Activated CD4-positive, alpha-beta memory T cell treated with anti-CD3 and anti-CD28 coated beads, Interleukin-2, amount 10 ng/mL, durations not matched to agents 7 days and 5 days (primary cell): ENCODE measurements at places on chromosomes 13 and 19. TPM values are rescaled to one million over a fixed set of nuclear protein-coding genes. Genes with fewer than 3 reads are reported as not detected.

- H3K27me3 ChIP-seq, result peaks cover 4% of the 10 kb centered on the region
- H3K27ac ChIP-seq, result no peak overlapping the region
Observed at GRCh38 chr19:45307361-45307760, 15.3 kb downstream of the CKM start.

DNA sequence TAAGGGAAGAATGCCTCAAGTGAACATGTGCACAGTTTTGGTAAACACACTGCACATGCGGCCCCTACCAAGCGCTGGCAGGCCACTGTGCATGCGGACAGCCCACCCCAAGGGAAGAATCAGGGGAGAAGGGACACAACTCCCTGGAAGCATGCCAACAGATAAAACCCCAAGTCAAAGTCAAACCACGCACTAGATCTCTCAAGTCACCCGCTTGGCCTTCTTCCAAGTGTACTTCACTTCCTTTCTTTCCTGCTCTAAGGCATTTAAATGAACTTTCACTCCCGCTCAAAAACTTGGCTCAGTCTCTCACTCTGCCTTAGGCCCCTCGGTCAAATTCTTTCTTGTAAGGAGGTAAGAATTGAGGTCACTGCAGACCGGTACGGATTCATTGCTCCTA, 4.6 kb upstream of the RFXAP start:
- H3K36me3 ChIP-seq, result no peaks in the 10 kb centered on the region
- H3K27me3 ChIP-seq, result peaks cover 42% of the 10 kb centered on the region
- DNase-seq, result no peak

DNA sequence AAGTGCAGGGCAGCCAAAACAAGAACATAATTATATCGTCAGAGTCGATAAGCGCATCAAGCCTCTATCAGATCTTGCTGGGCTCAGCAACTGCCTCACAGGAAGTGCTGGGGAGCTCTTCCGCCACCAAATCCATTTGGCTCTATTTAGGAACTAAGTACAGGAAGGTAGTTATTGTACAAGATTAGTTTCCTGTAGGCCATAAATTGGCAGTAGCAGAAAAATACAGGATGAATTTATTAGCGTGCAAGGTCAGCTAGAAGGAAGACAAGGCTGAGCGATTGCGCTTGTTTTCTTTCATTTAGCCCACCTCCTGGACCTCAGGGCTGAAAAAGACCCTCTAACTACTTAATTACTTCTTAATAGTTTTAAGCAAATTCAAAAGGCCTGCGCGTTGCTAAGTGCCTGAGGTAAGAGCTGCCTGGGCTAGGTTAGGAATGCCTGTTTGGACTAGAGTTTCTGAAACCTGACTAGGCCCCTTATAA, 118.5 kb downstream of the IRS2 start:
- no peak overlapping the region for H3K27ac ChIP-seq
- DNase-seq, result no peak
- no peaks in the 10 kb centered on the region for H3K4me1 ChIP-seq
- no peak overlapping the region for H3K4me3 ChIP-seq
- H3K36me3 ChIP-seq, result no peaks in the 10 kb centered on the region

DNA sequence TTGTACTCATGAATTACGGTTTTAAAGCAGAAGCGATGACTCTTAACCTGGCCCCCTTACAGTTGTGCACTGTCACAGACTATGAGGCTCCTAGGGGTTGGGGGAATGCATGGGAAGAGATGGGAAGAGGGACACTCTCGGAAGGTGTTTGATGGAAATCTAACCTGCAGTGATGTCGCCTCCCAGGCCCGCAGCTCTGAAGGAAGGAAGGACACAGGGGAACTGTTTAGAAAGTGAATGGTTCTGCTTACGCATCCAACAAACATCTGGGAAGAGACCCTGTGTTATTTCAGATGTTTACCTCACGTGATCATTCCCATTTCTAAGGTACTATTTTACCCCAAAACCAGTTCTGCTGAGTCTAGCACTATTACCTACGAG, 48.0 kb upstream of the SLC7A9 start:
- H3K36me3 ChIP-seq, result peaks cover 3% of the 10 kb centered on the region
- no peak overlapping the region for H3K27ac ChIP-seq
- no peak for DNase-seq
- H3K4me3 ChIP-seq, result no peak overlapping the region

- no peaks in the 10 kb centered on the region for H3K4me1 ChIP-seq
- no peak overlapping the region for H3K4me3 ChIP-seq
Observed at GRCh38 chr13:74675182-74675581, 541.0 kb upstream of the KLF12 start.

- H3K27ac ChIP-seq, result no peak overlapping the region
- H3K36me3 ChIP-seq, result no peaks in the 10 kb centered on the region
- peaks cover 18% of the 10 kb centered on the region for H3K4me1 ChIP-seq
- no peak overlapping the region for H3K4me3 ChIP-seq
- no peaks in the 10 kb centered on the region for H3K27me3 ChIP-seq
Observed at GRCh38 chr13:32468502-32469142, 40.7 kb upstream of the N4BP2L1 start.

GRCh38 chr19:35211545-35212230, 16.9 kb downstream of the FAM187B start:
- peaks cover 89% of the 10 kb centered on the region for H3K4me1 ChIP-seq
- peak overlapping the region; percentile 99 for H3K27ac ChIP-seq
- peak; percentile 91 for DNase-seq

GRCh38 chr13:43089912-43090498, 66.6 kb downstream of the DNAJC15 start:
- no peaks in the 10 kb centered on the region for H3K27me3 ChIP-seq
- H3K36me3 ChIP-seq, result peaks cover 21% of the 10 kb centered on the region
- DNase-seq, result no peak
- H3K4me1 ChIP-seq, result peaks cover 15% of the 10 kb centered on the region
- H3K4me3 ChIP-seq, result no peak overlapping the region

GRCh38 chr19:4699826-4700692, 23.6 kb downstream of the DPP9 start:
- no peaks in the 10 kb centered on the region for H3K4me1 ChIP-seq
- no peak overlapping the region for H3K4me3 ChIP-seq
- no peaks in the 10 kb centered on the region for H3K27me3 ChIP-seq
- no peak overlapping the region for H3K27ac ChIP-seq

- peaks cover 15% of the 10 kb centered on the region for H3K27me3 ChIP-seq
- no peaks in the 10 kb centered on the region for H3K4me1 ChIP-seq
- no peak for DNase-seq
- H3K36me3 ChIP-seq, result no peaks in the 10 kb centered on the region
- H3K27ac ChIP-seq, result no peak overlapping the region
- H3K4me3 ChIP-seq, result no peak overlapping the region
Observed at GRCh38 chr13:113663934-113664333, 3.1 kb upstream of the GRK1 start.

DNA sequence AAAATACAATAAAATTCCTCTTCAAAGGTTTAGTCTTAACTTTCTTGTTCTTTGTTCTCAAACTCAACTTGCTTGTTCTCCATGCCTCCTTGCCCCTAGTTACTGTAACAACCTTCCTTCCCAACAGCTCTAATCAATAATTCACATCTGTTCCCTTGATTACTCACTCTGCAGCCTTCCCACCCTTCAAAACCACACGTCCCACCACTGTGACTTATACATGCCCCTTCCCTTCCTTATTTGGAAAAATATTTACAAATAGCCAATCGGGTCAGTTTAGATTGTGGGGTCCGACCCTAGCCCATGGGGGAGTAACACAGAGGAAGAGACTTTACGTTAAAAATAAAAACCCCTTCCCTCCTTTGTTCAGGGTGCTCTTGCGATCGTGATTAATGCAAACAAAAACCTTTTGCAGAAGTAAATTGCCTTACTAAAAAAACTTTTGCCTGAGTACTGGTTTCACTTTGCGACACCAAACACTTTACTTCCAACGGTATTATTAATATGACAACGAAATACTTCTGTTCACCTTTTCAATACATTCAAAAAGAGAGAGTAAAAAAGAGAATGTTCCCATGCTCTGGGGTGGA, 512 bp upstream of the ZNF93 start:
- peaks cover 72% of the 10 kb centered on the region for H3K36me3 ChIP-seq
- H3K4me1 ChIP-seq, result peaks cover 30% of the 10 kb centered on the region
- H3K4me3 ChIP-seq, result peak overlapping the region; percentile 96
- no peak for DNase-seq
- H3K27ac ChIP-seq, result peak overlapping the region; percentile 93

GRCh38 chr13:109671919-109672318, 114.5 kb downstream of the IRS2 start:
- H3K4me1 ChIP-seq, result no peaks in the 10 kb centered on the region
- no peaks in the 10 kb centered on the region for H3K36me3 ChIP-seq
- H3K4me3 ChIP-seq, result no peak overlapping the region
- no peaks in the 10 kb centered on the region for H3K27me3 ChIP-seq

- no peak for DNase-seq
- H3K4me1 ChIP-seq, result peaks cover 26% of the 10 kb centered on the region
- peaks cover 2% of the 10 kb centered on the region for H3K36me3 ChIP-seq
Observed at GRCh38 chr13:51618626-51619025, 34.4 kb downstream of the WDFY2 start.

DNA sequence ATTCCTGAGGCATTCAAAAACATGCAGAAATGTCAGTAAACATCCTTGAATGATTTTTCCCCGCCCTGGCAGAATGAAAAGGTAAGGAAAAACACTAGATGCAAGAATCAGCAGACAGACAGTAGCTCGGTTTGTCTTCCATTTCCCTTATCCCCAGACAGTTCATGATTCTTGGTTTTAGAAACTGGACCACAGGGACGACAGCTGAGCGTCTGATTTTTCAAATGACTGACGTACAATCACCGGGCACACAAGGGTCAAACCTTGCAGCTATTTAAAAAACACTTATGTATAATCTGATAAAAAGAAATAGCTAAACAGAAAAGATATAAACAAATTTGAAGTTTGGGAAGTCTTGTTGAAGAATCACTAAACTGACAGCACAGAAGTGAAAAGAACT, 47.1 kb downstream of the DCLK1 start:
- no peaks in the 10 kb centered on the region for H3K27me3 ChIP-seq
- H3K4me1 ChIP-seq, result no peaks in the 10 kb centered on the region
- no peak overlapping the region for H3K4me3 ChIP-seq
- H3K36me3 ChIP-seq, result no peaks in the 10 kb centered on the region
- no peak for DNase-seq

- H3K4me1 ChIP-seq, result peaks cover 4% of the 10 kb centered on the region
- no peak overlapping the region for H3K4me3 ChIP-seq
- no peak for DNase-seq
- peaks cover 37% of the 10 kb centered on the region for H3K36me3 ChIP-seq
- H3K27ac ChIP-seq, result no peak overlapping the region
- H3K27me3 ChIP-seq, result no peaks in the 10 kb centered on the region
Observed at GRCh38 chr19:16420781-16421386, 50.9 kb downstream of the EPS15L1 start.

DNA sequence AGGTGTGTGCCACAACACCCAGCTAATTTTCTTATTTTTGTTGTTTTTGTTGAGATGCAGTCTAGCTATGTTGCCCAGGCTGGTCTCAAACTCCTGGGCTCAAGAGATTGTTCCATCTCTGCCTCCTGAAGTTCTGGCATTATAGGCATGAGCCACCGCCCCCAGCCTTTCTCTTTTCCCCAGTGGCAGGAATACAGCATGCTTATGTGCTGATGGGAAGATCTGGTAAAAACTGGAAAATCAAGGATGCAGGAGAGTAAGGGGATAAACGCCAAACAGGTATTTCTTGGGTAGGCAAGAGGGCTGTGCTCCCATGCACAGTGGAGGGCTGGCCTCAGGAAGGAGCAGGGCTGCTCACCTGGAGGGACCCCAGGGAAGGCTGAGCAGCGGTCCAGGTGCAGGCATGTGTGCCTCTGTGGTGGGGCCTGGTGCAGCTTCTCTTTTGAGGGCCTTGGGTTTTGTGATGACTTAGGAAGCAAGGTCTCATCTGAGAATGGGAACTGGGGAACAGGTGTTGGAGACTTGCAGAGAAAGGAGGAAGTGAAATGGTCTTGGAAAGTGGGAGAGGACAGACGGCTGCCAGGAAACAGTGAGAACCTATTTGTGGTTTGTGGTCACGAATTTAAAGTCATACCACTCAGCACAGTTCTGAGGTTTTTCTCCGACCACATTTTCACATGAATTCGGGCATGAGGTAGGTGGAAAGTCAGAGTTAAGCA, 106.5 kb downstream of the TEX26 start:
- peaks cover 57% of the 10 kb centered on the region for H3K4me1 ChIP-seq
- H3K27me3 ChIP-seq, result peaks cover 75% of the 10 kb centered on the region
- DNase-seq, result peak; percentile 52
- H3K36me3 ChIP-seq, result peaks cover 6% of the 10 kb centered on the region

The IQCN gene
- 1.6 TPM for total RNA-seq

The ADGRE2 gene
- total RNA-seq, result 0.73 TPM

The ZNF426 gene
- total RNA-seq, result 15.5 TPM

The A1BG gene
- total RNA-seq, result 8.5 TPM

The CYP4F3 gene
- total RNA-seq, result 0.15 TPM
